ENCODE measurements at places on chromosomes 2 and 18.
A peak's percentile ranks its signal among the peaks of the same experiment; 100 is the strongest.

DNA sequence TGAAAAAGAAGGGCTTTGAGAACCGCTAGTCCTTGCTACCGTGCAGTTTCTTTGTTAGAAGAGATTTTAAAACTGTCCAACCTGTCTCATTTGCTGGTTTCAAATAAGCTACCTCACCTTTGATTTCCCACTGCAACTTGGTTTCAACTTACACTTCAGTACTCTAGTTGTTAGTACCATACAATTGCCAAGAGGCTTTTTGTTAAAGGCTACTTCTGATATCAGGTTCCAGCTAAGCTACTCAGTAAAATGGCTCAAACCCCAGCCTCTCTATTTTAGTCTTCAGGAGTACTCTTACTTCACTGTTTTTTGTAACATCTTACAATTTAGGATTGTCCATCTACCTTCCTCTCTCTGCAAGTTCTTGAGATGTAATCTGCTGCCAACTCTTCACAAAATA is 91.6 kb downstream of the INO80D start:
- no peak for DNase-seq

DNA sequence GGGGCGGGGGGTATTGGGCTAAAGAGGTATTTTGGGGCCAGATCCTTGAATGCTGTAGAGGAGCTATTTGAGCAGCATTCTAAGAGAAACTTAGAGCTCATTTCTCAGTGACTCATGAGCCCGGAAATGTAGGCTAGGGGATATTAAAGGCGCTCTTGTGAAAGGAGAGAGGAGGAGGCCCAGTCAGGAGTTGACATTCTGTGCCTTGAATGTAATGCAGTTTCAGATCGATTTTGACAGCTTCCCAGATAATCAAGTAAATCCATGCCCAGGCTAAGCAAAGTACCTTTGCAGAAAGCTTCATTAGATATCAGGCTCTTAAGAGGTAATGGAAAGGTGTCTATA is 1.5 kb downstream of the CAB39 start:
- peak; percentile 84 for DNase-seq

- no peak for DNase-seq
These were observed 2.1 kb downstream of the RNF149 start for GRCh38 chr2:101306410-101306809.

GRCh38 chr2:30250421-30250820 is 19.1 kb downstream of the LBH start:
- no peak for DNase-seq

GRCh38 chr2:208657468-208657867 is 250.9 kb downstream of the PTH2R start:
- no peak for DNase-seq

GRCh38 chr18:78241535-78242253 is 737.9 kb upstream of the SALL3 start:
- no peak for DNase-seq
